CD4-positive, alpha-beta T cell (primary cell): ENCODE measurements at places on chromosomes 16 and 17.

GRCh38 chr17:77451245-77451893 lies 310.6 kb downstream of the SEC14L1 start:
- DNase-seq, result peak; percentile 64

DNA sequence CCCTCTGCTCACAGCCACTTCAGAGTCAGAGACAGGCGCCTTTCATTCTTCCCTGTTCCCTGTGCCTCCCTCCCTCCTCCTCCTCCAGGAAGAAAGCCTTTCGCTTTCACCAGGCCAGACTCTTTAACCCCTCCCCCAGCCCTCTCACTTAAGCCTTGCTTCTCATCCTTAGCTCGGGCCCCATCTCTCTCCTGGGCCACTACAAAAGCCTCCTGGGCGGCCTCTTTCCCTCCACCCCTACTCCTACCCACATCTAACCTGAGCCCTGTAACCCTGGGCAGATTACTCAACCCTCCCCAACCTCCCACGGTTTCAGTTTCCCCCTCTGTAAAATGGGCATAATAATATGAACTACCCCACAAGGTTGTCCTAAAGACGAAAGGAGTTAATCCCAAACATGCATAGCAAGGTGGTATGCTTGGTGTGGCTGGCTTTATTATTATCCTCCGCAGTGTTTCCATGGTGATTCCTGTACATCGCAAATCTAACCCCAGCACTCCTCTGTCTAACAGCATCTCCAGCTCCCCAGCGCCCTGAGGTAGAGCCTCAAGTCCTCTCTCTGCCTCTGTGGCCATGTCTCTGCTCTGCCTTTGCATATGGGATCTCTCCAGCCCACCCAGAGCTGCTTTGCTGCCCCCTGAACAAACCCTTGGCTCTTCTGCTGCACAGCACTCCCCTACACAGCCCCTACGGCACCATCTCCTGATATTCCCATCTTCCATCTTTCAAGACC lies 17.7 kb downstream of the PIMREG start:
- no peak for DNase-seq

GRCh38 chr16:84460406-84461028 lies 43.9 kb downstream of the MEAK7 start:
- no peak for DNase-seq

- no peak for DNase-seq
These were observed 29.3 kb downstream of the DYNLRB2 start for GRCh38 chr16:80570106-80570478.

DNA sequence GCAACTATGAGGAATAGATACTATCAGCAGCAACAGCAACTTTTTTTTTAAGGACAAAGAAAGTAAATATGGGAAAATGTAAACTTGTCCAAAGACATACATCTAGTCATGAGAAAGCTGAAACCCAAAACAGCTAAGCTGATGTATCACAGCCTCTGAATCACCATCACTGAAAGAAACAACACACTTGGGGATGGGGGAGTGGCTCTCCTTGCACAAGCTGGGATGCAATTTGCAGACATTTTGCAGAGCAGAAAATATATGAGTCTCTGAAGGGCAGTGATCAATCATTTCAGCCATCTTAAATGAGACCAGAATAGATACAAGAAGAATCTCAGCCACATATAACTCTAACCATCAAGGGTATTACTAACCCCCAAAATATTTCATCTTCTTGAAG lies 79.1 kb downstream of the GRIN2A start:
- no peak for DNase-seq

GRCh38 chr17:52233176-52233575 lies 74.7 kb upstream of the CA10 start:
- DNase-seq, result no peak

- DNase-seq, result no peak
These were observed 5.0 kb downstream of the DERL2 start for GRCh38 chr17:5480962-5481361.

- no peak for DNase-seq
These were observed 1.1 kb downstream of the SYT17 start for GRCh38 chr16:19169082-19169639.

- no peak for DNase-seq
These were observed 3.2 kb downstream of the DDX52 start for GRCh38 chr17:37640015-37640414.

- DNase-seq, result no peak
These were observed 131.1 kb downstream of the AXIN2 start for GRCh38 chr17:65430209-65430833.

GRCh38 chr16:83338138-83338537 lies 469.6 kb upstream of the HSBP1 start:
- DNase-seq, result no peak

DNA sequence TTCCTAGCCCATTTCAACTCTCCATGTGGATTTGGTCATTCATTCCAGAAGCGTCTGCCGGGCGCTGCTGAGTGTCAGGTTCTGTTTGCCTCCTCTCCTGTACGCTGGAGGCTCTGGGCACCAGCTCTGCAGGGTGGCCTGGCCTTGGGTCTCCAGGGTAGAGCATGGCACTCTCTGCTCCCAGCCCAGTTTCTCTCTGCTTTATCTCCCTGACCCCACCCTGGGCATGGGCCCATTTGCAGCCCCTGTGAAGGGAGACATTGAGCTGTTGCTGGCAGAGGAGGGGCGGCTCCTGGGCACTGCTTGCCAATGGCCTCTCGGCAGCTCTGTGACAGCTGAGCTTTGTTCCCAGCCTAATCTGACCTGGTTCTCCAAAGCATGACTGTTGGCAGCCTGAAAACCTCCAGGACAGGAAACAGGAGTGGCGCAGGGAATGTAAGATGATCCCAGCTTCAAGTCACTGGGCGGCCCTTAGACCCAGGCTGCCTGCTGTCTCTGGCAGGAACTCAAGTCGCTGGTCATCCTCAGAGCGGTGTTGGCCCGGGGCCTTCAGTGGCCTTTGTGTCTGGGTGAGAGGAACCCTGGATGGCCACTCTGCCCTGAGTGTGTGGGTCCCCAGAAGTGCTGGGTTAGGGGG lies 146.8 kb downstream of the SEC14L1 start:
- DNase-seq, result no peak

GRCh38 chr17:10797476-10798328 lies 6.2 kb downstream of the TMEM238L start:
- DNase-seq, result no peak

DNA sequence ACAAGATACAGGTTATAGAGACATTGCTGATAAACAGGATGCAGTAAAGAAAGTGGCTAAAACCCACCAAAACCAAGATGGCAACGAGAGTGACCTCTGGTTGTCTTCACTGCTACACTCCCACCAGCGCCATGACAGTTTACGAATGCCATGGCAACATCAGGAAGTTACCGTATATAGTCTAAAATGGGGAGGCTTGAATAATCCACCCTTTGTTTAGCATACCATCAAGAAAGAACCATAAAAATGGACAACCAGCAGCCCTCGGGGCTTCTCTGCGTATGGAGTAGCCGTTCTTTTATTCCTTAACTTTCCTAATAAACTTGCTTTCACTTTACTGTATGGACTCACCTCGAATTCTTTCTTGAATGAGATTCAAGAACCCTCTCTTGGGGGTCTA lies 21.7 kb upstream of the CDH13 start:
- DNase-seq, result no peak

DNA sequence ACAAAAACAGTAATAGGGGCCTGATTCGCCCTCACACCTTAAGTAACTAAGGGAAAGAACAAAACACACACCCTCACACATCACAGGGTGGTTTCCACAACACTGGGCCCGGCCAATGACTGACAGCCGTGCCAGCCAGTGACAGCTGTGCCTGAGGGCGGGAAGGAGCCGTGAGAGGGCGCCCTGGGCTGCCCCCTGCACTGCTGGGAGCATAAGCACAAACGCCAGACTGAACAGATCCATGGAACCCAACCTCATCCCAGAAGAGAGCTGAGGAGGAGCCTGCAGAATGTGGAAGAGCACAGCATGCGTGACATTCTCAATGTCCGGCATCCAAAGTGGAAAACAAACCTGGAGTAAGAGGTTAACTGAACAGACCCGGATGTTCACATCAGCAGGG lies 16.0 kb downstream of the CSNK1D start:
- peak; percentile 78 for DNase-seq

DNA sequence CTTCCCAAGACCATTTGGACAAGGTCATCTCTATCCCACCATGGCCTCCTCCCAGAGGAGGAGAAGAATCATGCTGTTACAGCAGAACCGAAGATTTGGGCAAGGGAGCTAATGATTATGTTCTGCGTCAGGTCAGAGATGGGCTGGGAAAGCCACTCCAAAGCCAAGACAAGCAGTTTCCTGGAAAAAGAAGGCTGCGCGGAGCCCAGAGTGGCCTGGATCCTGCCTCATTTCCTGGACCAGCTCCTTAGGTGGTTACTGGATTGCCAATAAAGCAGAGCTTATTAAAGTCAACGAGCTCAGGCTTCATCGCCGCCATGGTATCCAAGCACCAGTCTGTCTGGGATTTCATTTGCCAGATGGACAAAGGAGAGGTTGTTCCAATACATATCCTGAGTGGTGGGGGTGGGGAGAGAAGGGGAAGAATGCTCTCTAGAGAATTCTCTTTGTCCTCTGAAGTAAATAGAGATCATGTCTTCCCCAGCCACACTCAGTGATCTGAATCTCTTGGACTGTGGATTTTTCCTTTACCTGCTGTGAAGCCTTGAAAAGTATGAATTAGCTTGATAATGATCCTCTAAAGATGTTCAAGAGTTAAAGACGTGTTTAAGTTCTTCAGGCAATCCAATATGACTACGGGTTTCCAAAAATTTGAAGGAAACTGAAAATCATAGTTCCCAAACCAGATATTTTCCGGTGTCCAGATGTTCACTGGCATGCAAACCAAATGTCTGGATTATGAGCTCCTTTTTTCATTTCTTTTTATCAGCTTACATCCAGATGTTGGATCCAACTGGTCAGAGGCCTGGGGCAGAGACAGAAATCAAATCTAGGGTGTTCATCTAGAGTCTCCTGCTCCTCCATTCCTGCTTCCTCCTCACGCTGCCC lies 17.7 kb downstream of the PRAC1 start:
- no peak for DNase-seq

- no peak for DNase-seq
These were observed 66.4 kb downstream of the CEP95 start for GRCh38 chr17:64573214-64573613.

DNA sequence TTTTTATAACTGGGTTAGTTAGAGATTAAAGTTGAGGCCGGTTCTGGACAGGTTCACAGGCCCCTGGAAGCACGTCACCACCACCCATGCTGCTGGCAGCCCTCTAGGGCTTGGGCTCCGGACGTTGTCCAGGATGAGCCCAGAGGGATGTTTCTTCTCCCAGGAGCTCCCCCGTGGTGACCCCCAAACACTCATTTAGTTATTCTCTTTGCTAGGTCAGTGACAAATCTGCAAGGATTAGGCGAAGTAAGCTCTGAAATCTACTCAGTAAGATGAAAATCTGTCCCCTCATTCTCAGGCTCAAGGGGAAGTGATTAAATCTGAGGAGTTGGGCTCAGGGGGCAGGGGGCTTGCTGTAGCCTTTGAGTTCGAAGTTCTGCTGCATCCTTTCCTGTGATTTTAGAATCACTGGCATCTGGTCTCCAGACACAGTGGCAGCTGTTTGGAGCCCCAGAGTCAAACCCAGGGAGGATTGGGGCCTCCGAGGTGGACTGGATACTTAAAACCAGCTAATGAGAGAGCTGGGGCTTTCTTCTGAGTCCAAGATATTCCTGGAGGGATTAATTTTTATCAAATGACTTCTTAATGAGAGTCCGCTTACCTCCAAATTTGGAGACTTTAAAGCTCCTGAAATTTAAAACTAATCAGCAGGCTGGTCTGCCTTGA lies 49.2 kb upstream of the HS3ST2 start:
- no peak for DNase-seq

DNA sequence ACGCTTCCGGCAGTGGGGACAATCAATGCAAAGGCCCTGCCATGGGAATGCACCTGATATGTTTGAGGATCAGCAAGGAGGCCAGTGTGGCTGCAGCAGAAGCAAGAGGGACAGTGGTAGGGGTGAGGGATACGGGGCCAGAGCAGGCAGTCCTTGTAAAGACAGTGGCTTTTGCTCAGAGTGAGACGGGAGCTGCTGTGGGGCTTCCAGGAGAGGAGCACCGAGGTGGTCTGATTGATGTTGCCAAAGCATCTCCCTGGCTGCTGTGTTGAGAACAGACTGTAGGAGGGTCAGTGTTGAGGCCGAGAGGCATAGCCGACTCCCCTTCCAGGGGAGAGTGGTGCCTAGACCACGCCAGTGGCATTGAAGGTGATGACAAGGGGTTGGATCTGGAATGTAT lies 11.4 kb upstream of the SPNS2 start:
- no peak for DNase-seq

DNA sequence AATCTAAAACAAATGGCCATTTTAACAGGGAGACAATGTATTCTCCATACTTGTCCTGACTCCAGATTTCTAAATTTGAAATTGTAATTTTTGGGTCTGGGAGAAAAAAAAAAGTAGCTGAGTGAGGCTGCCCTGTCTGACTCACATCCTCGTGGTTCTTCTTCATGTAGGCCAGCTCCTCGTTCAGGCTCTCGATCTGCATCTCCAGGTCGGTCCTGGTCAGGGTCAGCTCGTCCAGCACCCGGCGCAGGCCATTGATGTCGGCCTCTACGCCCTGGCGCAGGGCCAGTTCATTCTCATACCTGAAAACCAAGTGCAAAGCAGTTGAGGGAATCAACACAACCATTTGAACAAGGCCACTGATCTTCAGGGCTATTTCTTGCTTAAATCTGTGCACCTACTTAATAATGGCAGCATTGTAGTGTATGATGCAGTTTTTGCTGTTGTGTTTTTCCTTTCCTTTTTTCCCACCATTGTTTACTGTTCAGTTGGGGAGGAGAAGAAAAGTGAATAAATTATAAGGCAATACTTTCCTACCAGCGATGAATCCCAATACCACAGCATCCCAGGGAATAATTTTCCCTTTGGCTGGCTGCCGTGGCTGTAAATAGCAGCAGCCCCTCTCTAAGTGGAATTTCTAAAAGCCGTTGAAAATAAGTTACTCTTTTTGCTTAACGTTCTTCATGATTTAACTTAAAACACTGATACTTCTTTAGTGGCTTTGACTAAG lies 2.2 kb downstream of the KRT12 start:
- no peak for DNase-seq

DNA sequence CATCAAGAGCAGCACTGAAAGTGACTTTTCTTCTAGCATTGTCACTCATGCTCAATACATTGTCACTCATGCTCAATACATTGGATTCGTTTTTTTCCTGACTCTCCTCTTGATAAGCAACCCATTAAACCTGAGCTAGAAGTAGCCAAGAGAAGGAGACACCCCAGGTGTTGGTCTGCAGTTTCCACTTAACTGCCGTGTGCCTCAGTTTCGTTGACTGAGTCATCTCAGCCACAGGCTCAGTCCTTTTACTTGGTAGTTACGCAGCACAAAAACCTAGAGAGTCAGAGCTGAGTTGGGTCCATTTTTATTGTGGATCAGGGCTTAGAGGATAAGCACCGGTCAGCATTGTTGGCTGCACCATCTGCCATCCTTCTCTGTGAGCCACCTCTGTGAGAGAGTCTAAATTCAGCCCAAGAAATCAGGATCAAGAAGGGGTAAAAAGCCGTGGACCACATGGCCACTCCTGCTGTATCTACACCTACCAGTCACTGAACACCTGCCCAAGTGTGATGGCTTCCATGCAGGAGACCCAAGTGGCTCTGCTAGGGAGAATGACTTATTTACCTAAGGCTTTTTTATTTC lies 11.3 kb downstream of the GINS2 start:
- no peak for DNase-seq

- DNase-seq, result peak; percentile 80
These were observed 922 bp upstream of the SLC2A4 start for GRCh38 chr17:7280519-7281073.
